Dorsolateral prefrontal cortex (tissue), 122 donors: ENCODE measurements at places on chromosomes 7 and 10.

- peak; percentile 6 for DNase-seq
These were observed 4.3 kb downstream of the ELFN1 start for GRCh38 chr7:1674161-1675035.

DNA sequence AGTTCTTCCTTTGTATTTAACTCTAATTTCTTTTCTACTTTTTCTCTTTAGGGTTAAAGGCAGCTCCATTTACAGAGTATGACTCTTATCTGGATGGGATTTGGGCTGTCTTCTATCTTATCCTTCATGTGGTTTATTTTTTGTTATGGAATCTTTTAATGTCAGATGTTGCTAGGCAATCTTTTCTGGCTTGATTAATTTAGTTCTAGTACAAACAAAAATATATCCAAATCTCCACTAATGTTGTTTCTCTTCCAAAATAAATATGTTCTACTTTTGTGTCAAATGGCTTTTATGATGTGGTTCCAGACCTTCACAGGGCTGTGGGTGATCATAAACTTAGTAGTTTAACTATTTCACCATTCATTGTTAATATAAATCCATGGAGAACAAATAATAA, 246.9 kb downstream of the AHR start:
- no peak for DNase-seq

DNA sequence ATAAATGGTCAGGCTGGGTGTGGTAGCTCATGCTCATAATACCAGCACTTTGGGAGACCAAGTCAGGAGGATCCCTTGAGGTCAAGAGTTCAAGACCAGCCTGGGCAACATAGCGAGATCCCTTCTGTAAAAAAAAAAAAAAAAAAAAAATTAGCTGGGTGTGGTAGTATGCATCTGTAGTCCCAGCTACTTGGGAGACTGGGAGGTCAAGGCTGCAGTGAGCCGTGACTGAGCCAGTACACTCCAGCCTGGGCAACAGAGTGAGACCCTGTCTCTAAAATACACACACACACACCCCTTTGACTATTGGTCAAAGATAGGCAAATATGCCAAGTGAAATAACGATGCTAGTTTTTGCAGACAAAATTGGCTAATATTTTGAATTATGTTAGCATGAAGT, 80.6 kb downstream of the IGF2BP3 start:
- no peak for DNase-seq

DNA sequence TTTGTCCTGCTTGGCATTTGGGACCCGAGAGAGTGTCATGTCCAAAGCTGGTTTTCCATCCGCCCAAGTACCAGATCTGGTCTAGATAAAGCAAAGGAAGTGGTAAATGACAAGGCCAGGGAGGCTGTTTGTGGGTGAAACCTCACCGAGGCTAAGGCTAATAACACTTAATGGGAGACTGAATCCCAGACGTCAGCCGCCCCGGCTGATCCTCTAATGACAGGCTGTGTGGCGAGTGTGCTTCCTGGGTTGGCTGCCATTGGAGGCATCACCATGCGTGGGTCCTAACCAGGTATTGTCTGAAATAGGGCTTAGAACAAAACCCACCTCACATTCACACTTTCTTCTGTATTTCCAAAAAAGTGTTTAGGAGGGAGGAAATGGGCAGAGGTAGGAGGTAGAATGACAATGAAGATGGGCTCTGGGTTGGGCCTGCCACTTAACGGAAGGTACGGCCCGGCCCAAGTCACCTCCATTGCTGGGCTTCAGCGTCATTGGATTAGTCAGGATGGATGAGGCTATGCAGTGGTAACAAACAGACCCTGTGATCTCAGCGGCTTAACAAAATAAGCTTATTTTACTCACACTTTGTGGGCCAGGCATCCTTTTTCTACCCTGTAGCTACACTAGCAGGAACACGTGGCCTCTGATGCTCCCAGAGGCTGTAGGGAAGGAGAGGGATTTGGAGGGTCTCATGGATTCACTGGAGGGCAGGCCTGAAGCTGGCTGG, 59.7 kb downstream of the PROSER2 start:
- no peak for DNase-seq

DNA sequence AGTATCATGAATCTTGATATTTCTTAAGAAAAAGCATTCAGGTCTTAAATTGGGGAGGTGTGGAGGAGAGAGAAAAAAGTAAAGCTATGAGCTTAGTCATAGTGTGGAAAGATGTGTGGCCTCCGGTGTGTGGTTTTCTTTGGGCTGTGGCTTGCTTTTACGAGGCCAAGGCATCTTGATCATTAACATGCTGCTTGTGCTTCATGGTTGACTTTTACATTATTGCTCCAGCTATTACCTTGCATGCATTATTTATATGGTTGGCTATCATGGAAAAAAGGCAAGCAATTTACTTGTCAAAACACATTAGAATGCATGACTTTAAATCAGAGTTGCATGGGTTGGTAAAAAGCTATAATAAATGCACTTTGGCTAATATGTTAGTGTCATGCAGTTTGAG, 300.7 kb upstream of the ADARB2 start:
- no peak for DNase-seq

DNA sequence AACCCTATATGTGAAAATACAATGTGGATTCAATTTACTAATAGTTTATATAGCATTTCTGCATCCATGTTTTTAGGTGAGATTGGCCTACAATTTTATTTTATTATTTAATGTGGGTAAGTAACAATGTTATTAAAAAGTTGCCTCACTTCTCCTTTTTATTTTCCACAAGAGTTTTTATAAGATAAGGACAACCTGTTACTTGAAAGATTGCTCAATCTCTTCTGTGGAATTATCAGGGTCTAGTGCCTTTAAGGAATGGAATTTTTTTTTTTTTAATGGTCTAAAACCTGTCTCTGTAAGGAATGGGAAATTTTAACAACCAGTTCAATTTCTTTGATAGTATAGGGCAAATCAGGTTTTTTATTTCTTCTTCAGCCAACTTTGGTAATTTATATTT, 53.9 kb upstream of the RAB18 start:
- DNase-seq = no peak

DNA sequence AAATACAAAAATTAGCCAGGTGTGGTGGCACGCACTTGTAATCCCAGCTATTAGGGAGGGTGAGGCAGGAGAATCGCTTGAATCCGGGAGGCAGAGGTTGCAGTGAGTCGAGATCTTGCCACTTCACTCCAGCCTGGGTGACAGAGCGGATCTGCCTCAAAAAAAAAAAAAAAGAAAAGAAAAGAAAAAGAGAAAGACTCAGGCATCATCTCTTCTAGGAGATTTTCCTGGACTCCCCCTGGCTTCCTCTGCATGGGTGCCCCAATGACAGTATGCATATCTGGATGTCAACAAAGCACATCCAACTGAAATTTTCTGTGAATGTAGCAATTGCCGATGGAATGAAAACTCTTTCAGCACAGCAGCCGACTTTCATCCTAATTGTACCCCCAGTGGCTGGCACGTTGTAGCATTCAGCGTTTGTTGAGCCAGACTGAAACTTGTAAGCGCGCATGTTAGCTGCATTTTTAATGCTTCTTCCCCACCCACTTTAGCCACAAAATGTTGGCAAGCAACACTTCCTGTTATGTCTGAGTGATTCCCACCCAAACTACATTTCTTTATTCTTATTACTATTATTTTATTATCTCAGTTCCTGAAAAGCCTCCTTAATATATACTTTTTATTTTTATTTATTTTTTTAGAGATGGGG, 70.2 kb downstream of the PRTFDC1 start:
- DNase-seq = no peak

DNA sequence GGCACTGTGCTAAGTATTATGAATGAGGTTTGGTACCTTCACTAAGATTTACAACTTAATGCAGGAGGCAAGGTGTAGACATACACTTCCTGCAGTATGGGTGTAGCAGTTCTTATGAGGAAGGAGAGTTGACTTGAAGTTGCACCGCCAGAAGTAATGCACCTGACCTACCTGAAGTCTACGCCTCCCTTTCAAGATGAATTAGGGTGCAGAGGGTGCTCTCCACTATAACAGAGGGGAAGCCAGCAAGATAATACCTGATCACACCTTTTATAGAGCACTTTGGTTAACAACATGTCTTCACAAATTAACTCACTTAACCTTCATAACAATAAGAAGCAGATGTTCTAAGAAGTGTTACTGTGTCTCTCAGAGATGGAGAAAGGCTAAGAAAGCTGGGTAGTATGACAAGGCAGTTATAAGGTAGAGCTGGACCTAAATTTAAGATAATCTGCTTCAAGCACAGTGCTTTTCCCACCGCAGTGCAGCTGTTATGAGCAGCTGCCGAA, 552 bp upstream of the RAB18 start:
- DNase-seq = no peak

DNA sequence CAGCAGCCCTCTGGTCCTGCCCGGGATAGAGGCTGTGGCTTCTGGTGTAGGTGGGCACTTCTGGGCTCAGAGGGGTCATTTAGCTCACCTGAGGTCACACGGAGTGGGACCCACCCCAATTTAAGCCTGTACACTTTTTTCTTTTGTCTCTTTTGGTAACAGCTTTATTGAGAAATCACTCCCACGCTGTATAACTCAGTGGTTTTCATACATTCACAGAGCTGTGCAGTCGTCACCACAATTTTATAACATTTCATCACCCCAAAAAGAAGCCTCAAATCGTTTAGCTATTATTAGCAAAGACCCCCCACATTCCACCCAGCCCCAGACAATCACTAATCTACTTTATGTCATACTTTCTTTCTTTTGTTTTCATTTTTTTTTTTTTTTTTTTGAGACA, 62.3 kb downstream of the LHPP start:
- no peak for DNase-seq

DNA sequence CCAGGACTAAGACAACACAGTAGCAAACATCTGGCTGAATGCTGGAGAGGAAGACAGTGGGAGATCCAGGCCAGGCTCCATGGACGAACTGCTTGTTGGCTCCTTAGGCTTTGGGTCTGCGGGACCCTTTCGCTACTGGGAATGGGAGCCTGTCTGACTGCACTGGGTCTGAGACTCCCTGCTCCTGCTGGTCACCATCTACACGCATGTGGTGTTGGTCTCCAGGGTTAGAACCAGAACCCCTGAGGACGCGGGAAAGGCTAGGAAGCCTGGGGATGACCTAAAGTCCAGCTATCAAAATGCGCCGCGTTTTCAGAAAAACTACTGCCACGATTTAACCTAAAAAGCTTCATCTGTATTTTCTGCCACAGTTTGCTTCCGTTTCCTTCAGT, 817 bp upstream of the DNAJB6 start:
- no peak for DNase-seq

GRCh38 chr10:58691528-58691927, 178.9 kb downstream of the BICC1 start:
- no peak for DNase-seq

DNA sequence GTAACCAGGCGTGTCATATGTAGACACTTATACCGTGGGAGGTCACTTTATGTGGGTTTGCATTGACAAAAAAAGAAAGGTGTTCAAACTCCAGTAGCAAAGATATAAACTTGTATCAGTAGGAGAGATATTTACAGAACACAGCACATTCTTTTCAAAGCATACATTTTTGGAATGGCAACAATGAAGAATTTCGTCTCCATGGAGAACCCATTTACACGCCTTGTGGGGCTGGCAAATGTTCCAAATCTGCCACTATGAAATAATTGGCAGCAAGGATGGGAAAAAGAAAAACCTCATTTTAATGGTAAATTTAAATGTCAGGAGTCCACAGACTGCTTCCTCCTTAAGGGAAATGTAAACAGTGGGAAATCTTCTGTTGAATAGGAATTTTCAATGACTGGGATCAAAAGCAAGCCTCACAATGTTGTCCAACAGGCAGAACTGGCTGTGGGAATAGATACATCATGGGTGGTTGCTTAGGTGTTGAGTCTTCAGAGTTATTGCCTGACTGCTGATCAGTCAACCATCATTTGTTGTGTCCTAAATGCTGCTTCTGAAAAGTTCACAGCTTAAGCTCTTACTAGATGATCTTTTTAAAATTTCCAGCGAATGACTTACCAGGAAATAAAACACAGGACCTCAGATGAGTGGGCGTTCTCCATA, 256.6 kb upstream of the SEMA3C start:
- DNase-seq = no peak

- DNase-seq = no peak
These were observed at the start of gene LEP for GRCh38 chr7:128240696-128241386. TSS of gene LEP (plus strand) at chr7:128241278. CDS start at chr7:128252019, 10,741 bp downstream.

GRCh38 chr7:94176694-94177200, 172.6 kb upstream of the BET1 start:
- DNase-seq = no peak

DNA sequence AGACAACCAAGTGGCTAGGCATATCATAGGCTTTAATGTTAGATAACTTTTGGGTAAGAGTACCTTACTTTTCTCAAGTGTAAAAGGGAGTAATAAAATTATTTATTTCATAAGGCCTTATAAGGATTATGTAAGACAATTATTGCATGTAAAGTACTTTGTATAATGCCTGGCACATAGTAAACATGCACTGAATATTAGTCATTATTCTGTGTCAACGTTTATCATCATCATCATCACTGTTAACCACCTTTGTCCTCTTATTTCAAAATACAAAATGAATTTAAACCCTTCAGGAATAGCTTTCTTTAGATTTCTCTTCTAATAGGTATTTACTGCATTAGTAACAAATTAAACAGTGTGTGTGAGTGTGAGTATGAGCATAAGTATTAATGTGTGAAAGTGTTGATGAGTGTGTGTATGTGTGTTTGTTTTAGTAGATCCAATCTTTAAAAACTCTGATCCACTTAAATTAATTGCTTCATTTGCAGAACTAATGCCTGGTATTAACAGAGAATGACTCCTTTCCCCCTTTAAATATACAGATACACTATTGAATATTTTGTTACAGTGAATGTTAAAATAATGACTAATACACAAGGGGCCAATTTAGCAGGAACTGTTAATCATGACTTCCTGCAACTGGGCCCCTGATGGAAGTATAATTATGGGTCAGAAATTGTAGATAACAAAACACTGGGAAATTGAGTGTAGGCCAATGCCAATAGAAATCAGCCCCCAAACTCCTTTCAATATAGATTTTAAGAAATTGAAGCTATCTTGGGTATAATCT, 213.3 kb upstream of the FZD8 start:
- no peak for DNase-seq

DNA sequence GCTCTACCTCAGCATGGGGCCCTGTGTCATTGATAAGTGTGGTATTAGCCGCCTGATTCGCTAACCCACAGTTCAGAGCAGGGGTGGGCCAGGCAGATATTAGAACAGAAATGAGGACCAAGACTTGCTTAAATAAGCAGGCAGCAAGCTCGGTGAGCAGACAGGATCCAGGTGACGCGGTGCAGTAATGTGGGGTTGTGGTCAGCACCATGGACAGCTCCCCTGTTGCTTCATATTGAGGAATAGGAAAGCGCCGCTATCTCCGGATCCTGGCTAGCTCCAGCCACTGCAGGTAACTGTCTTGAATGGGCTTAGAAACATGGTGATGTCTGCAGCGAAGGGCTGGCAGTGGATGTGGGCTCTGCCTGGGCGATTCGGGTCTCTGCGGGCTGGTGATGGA, 51.3 kb upstream of the GPR26 start:
- no peak for DNase-seq

GRCh38 chr7:68439897-68440296, 1158.4 kb upstream of the AUTS2 start:
- no peak for DNase-seq

DNA sequence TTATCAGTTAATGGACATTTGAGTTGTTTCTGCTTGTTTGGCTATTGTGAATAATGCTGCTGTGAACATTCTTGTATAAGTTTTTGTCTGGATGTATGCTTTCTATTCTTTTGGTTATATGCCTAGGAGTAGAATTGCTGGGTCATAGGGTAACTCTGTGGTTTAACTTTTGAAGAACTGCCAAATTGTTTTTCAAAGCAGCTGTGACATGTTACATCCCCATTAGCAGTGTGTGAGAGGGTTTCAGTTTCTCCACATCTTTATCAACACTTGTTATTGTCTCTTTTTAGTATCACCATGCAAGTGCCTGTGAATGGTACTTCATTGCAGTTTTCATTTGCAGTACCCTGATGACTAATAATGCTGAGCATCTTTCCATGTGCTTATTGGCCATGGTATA, 2.1 kb upstream of the NDUFB8 start:
- DNase-seq = no peak
